Activated naive CD4-positive, alpha-beta T cell treated with anti-CD3 and anti-CD28 coated beads, Interleukin-2, amount 50 U/mL, for 72 hours (primary cell): ENCODE measurements at places on chromosomes 3 and 15.

GRCh38 chr3:297585-297984 is 101.0 kb downstream of the CHL1 start:
- DNase-seq: no peak

DNA sequence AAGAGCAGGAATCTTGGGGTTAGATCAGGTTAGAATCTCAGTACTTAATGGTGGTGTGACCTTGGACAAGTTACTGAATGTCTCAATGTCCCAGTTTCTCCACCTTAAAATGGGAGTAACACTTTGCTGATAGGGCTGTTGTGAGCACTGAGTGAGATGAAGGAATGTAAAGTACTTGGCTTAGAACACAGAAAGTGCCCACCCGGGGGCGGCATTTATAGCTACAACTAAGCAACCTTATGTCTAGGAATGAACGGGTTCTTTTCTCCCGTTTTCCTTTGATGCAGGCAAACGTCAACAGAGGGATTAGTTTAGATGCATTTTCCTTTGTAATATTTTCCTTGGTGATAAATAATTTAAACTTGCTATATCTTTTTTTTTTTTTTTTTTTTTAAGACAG is 176.6 kb downstream of the USP13 start:
- DNase-seq: no peak

DNA sequence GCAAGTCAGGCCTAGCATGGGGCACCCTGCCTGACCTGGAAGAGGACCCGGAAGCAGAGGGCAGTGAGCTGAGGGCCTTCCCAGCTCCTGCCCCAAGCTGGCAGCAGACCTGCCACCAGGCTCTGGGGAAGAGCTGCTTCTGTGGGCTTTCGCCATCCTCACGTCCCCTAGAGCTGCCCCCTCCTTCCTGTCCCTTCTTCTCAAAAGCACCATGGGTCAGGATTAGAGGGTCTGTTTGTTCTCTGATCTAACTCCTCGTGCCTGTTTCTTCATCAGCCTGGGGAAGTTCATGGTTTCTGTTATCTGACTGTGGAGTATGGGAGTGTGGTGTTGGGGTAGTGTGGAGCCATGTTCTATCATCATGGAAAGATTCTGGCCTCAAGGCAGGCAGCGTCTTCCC is 58.4 kb upstream of the POLG start:
- DNase-seq: no peak

- peak; percentile 28 for DNase-seq
Observed at GRCh38 chr3:101828691-101829436, 20.4 kb upstream of the NFKBIZ start.

GRCh38 chr15:101262551-101262950 is 10.7 kb upstream of the CHSY1 start:
- DNase-seq: no peak

DNA sequence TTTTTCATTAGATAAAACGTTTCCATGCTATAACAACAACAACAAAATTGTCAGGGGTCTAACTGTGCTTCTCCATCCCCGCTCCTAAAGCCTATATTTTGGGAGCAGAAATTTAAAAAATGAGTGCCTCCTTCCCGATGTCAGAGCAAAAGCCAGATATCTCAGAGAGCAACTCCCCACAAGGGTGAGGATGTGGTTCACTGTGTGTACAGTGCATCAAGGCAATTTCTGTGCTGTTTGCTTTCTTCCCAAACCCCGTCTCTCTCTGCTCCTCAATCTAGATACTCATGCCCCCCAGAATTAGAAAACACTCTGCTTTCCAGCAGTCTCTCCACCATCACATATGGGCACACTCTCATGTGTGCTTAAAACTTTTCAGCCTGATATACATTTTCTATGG is 76.7 kb upstream of the MBNL1 start:
- no peak for DNase-seq

DNA sequence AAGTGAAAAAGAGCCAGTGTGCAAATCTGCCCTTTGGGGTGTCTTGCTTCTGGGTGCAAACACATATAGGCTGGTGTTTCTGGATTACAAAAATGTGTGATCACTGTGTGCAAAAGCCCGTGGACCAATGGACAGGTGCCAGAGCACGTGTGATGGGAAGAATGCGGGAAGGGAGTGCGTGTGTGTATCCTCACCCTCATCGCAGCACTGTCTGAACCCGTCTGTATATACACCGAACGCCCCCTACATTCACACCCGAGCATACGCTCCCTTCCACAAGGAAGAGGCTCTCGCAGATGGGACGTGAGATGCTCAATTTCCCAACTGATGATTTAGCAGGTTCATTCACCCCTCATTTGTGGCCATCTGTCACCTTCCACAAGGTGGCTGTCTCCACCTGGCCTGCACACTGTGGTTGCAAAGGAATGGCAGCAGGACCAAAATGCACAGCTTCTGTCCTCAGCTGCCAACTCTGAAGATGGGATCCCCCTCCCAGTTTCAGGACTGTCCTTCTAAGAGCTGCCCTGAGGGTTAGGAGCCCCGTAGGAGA is 19.4 kb upstream of the SLC6A1 start:
- DNase-seq: no peak

GRCh38 chr3:153138276-153139210 is 23.5 kb upstream of the RAP2B start:
- peak; percentile 68 for DNase-seq

- no peak for DNase-seq
Observed at GRCh38 chr3:143428294-143428693, 308.7 kb downstream of the CHST2 start.

DNA sequence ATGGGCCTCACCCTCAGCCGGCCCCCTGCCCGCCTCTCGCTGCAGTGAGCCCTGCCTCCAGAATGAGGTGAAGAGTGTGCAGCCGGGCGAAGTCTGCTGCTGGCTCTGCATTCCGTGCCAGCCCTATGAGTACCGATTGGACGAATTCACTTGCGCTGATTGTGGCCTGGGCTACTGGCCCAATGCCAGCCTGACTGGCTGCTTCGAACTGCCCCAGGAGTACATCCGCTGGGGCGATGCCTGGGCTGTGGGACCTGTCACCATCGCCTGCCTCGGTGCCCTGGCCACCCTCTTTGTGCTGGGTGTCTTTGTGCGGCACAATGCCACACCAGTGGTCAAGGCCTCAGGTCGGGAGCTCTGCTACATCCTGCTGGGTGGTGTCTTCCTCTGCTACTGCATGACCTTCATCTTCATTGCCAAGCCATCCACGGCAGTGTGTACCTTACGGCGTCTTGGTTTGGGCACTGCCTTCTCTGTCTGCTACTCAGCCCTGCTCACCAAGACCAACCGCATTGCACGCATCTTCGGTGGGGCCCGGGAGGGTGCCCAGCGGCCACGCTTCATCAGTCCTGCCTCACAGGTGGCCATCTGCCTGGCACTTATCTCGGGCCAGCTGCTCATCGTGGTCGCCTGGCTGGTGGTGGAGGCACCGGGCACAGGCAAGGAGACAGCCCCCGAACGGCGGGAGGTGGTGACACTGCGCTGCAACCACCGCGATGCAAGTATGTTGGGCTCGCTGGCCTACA is 8.5 kb downstream of the GRM2 start:
- DNase-seq: no peak

GRCh38 chr3:133488785-133489367 is 84.6 kb upstream of the CDV3 start:
- DNase-seq: no peak
